Right renal cortex interstitium (tissue), 3 donors: ENCODE measurements at places on chromosomes 7 and 10. TPM values are rescaled to one million over a fixed set of nuclear protein-coding genes. Genes with fewer than 3 reads are reported as not detected.
A peak's percentile ranks its signal among the peaks of the same experiment; 100 is the strongest.

Gene CLRN3
- 22.8 TPM for polyA plus RNA-seq

Gene ANKRD2
- polyA plus RNA-seq, result 0.54 TPM

Gene OR9A2
- polyA plus RNA-seq, result not detected

Gene HOXA6
- polyA plus RNA-seq, result 24.4 TPM

Gene OGDHL
- polyA plus RNA-seq, result 35.0 TPM

Gene LEP
- polyA plus RNA-seq, result 0.42 TPM

Gene PTCD1
- polyA plus RNA-seq, result 4.6 TPM

Gene TDRD1
- polyA plus RNA-seq, result not detected

Gene FAM131B
- 2.6 TPM for polyA plus RNA-seq

Gene GRIFIN
- polyA plus RNA-seq, result not detected

Gene AKR1C4
- polyA plus RNA-seq, result not detected

Gene GIMAP4
- polyA plus RNA-seq, result 33.5 TPM

Gene PKD2L1
- 0.39 TPM for polyA plus RNA-seq

Gene MACC1
- 9.8 TPM for polyA plus RNA-seq

Gene SPDYE1
- 0.27 TPM for polyA plus RNA-seq

DNA sequence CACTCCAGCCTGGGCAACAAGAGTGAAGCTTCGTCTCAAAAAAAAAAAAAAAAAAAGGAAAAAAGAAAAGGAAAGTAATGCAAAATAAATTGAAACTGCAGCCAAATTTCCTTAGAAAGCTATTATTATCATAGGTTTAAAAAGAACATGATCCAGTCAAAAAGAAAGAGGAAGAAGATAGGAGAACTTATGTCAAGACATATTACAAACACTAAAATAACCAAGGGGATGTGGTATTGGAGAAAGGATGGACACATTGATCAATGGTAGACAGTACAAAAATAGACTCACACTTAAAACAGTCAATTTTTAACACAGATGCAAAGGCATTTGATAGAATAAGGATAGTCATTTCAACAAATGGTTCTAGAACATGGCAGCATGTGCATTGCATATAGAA is 27.3 kb upstream of the PFKP start:
- no peak for DNase-seq

GRCh38 chr10:4384245-4384644 is 441.8 kb upstream of the AKR1E2 start:
- peak; percentile 63 for DNase-seq

DNA sequence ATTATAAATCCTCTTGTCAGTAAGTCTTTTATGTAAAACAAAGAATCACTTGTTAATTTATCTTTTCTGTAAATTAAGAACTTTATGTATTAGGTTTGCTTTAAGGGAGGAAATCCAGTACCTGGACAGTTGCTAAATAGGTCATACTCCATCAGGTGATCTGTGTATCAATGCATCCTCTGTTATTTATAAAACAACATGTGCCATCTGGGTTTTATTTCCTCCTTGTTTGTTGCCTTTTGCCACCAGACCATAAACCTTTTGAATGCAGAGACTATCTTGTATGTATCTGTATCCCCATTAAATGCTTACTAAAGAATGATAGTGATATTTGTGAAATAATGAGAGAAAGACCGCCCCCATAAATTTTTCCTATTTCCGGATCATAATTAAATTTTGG is 70.0 kb downstream of the SLC35B4 start:
- DNase-seq, result no peak

DNA sequence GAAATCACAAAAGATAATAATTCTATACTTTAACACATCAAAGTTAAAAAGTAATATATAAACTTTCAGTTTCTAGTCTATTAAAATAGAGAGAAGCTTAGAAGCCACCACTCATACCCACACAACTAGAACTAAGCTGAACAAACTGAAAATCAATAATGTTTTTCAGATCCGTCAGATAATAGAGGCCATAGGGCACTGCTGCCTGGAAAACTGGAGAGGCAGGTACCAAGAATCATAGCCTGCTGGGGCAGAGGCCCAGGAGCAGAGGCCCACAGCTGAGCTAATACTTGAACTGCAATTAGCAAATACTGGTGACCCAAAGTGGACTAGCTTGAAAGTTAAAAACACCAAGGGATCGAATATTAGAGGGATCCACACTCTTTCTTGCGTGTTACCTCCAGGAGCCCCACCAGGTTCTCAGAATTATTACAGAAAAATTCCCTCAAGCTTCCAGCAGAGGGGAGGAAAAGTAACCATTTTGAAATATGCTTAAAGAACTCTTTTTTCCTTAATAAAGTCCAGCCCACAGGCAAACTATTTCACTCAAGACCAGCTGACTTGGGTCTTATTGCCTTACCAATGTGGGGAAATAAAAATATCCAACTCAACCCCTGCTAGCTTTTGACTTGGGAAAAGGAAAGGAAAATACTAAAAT is 774.1 kb upstream of the IGFBP3 start:
- no peak for DNase-seq

GRCh38 chr7:28410628-28411531 is 1.4 kb upstream of the CREB5 start:
- no peak for DNase-seq

DNA sequence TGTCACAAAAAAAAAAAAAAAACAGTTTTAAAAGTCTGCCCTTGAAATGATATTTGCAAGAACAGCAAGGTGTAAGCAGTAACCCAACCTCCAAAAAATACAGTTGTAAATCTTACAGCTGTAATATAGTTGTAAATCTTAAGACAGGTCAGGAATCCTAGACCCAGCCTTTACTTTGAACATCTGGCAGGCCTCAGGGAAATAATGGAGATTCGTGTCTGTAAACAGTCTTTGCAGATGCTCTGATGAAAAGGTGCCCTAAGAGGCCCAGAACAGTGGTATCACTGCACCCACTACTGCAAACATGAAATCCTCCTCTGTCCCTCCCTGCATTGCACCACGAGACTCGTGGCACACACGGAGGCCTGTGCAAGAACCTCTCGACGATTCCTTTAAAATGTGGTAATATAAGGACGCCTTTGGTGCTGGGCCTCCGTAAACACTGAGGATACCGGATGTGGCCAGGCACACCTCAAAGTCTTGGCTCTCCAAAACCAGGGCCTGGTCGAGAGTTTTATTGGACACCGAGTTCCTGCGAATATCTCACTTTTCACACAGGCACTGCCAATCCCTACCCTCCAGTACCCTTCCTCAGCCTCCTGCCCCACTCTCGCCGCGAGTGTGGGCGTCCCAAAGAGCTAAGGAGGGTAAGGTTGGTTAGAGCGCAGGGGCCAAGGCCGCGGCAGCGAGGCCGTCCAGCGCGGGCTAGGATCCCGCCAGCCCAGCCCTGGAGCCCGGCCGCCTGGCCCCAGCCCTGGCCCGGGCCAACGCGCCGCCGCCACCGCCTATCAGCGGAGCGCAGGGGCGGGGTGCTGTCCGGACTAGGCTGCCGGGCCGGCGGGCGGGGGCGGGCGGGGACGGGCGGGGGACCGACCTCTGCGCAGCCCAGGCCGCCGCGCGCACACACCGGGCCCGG is at the start of gene REEP3:
Gene REEP3 (plus strand): TSS at position 902 of the 916 bp plus-strand sequence. CDS start 145 bp downstream, outside the sequence.
- DNase-seq, result peak; percentile 51

GRCh38 chr7:47625861-47626715 is 44.2 kb upstream of the TNS3 start:
- no peak for DNase-seq

- no peak for DNase-seq
Measured at GRCh38 chr7:100602889-100603725, 944 bp downstream of the PCOLCE start.

GRCh38 chr7:128830231-128831177 is at the start of gene FLNC:
Gene FLNC, plus strand, starts transcription at chr7:128830406. Its CDS starts 232 bp downstream, at chr7:128830638.
- no peak for DNase-seq

- no peak for DNase-seq
Measured at GRCh38 chr7:17147409-17147808, 151.0 kb upstream of the AHR start.

DNA sequence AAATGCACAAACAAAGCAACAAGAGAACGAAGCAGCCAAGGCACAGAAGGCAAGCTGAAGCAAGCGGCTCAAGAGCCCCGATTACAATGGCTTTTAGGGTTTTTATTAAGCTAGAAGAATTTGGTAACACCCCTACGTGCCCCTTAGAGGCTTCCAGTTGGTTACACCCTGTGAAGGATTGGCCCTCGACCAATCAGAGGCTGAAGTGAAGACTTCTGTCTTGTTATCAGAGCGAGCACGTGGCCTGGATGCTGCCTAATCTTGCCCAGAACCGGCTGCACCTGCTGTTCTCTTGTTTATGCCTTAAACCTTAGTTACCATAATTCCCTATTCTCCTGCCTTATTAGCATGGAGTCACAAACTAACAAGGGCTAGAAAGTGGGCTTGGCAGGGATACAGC is 21.4 kb downstream of the KCNK18 start:
- no peak for DNase-seq

- no peak for DNase-seq
Measured at GRCh38 chr7:154424350-154424749, 372.2 kb downstream of the DPP6 start.

DNA sequence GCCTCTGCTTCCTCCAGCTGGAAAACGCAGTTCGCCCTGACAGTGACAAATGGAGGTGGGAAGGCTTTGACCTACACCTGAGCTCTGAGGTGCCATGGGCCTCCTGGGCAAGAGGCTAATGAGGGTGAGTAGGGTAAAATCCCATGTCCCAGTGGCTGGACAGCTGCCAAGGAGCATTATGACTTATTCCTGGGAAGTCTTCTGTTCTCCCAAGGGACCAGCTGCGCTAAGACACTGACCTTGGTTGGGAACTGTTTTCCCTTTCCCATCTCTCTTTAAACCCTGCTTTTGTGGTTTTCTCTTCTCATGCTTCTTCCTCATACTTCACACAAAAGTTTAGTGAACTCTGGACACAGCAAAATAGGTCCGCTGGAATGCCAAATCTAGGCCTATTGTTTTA is 72.6 kb downstream of the COPG2 start:
- no peak for DNase-seq

- DNase-seq, result no peak
Measured at GRCh38 chr7:134720091-134720935, 59.1 kb upstream of the CALD1 start.

DNA sequence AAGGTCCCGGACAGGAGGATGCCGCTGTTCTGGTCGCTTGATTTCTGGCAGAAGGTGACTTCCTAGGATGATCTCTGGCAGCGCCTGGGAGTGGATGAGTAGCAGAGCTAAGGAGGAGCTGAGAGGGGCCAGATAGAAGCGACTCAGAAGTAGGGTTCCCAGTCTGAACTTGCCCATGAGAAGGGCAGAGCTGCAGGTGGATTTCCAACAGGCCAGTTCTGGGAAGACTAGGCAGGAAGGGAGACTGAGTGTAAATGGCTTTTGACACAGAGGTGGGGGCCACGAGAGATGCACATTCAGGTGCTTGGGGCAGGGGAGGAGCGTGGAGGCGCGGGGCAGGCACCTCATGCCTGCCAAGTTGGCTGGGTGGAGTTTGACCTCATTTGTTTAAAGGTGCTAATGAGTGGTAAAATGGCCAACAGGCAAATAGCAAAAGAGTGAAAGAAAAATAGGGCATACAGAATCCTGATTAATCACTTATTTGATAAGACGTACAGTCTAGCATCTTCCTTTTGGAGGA is 58.8 kb downstream of the SHH start:
- no peak for DNase-seq

GRCh38 chr10:81548160-81548559 is 326.8 kb upstream of the NRG3 start:
- no peak for DNase-seq

DNA sequence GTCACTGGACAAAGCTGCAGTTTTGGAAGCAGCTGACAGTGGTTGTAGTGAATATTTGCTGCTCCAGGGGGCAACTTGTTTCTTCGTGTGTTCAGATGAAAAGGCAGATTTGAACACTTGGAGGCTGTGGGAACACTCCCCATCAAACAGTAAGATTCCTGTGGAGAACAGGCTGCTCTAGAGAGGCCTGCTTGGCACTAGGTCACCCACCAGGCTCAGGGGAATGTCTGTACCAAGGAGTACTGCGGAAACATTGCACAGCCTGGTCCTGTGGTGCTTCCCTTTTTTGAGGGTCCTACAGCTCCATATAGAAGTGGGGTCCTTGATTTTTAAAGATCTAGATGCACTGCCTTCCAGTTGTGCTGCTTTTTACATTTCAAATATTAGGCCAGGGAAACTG is 97.5 kb downstream of the CXCL12 start:
- no peak for DNase-seq

- peak; percentile 44 for DNase-seq
Measured at GRCh38 chr10:42367532-42368230, 270.7 kb downstream of the ZNF33B start.

GRCh38 chr7:112036071-112036470 is 170.1 kb downstream of the DOCK4 start:
- DNase-seq, result no peak

DNA sequence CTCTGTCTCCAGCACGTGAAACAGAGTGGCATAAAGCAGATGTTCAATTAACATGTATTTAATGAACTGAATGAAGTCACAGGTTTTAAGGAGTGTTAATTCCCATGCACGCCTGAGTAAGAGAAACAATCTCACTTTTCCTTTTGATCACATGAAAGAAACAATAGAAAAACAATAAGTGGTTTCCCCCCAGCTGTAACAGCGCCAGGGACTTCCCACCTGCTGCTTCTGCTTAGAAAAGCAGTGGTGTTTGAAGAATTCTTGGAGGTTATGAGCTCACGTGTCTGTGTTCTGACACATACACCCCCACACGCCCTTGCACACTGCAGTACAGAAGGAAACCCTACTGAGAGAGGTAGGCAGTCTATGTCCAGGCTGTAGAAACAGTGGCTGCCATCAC is 51.3 kb upstream of the FRMD4A start:
- no peak for DNase-seq

- DNase-seq, result no peak
Measured at GRCh38 chr10:95276367-95277200, 14.2 kb downstream of the PDLIM1 start.

- no peak for DNase-seq
Measured at GRCh38 chr10:135601-136464, 578 bp downstream of the ZMYND11 start.

DNA sequence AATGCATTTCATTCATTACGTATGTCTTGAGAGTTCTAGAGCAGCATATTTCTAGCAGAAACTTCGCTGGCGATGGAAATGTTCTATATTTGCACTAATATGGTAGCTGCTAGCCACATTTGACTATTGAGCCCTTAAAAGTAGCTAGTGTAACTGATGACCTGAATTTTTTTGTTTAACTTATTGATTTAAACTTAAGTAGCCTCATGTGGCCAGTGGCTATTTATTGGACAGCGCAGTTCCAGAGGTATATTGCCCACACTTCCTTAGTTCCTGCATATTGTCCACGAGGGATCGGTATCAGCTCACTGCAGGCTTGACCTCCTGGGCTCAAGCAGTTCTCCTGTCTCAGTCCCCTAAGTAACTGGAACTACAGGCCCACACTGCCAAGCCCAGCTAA is 3.7 kb downstream of the PSTK start:
- no peak for DNase-seq

DNA sequence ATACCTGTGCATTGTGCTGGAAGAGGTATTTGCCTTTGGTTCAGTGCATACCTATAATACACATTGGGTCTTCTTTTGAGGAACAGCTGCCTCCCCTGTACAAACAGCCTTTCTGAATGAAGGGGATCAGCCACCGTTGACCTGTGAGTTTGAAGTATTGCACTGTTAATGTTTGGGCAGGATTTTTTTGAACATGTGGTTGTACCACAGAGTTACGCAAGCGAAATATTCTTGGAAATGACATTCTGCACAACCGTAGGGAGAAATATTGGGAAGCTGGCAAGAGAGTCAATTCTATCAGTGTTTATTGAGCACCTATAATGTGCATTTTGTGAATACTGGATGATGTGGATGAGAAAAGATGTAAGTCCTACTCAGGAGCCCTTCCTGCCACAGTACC is 270.6 kb downstream of the AUTS2 start:
- DNase-seq, result no peak

- no peak for DNase-seq
Measured at GRCh38 chr10:80066809-80067208, 11.7 kb upstream of the TMEM254 start.
